ENCODE measurements at places on chromosomes 16 and 17.

- no peak for DNase-seq
Observed at GRCh38 chr17:59332749-59333377, 1.4 kb downstream of the YPEL2 start.

GRCh38 chr17:951325-952132 is 28.0 kb downstream of the NXN start:
- no peak for DNase-seq

- DNase-seq = no peak
Observed at GRCh38 chr17:81458628-81459027, 54.0 kb downstream of the ACTG1 start.

DNA sequence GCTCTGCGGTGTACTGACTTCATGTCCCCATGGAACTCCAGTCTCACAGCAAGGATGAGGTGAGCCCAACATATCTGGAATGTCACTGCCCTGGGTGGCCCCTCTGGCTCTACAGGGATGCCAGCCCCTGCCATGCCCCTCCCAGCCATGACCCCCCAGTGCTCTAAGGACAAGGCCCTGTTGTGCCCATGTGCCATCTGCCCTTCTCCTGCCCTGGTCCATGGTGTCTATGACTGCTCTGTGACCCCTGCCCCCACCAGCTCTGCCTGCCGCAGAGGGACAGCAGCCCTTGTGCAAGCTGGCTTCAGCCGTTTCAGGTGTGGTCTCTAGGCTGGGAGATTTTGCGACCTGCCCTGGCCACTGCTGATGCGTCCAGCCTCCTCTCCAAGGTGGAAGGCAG is 40.3 kb downstream of the TK2 start:
- DNase-seq = no peak

DNA sequence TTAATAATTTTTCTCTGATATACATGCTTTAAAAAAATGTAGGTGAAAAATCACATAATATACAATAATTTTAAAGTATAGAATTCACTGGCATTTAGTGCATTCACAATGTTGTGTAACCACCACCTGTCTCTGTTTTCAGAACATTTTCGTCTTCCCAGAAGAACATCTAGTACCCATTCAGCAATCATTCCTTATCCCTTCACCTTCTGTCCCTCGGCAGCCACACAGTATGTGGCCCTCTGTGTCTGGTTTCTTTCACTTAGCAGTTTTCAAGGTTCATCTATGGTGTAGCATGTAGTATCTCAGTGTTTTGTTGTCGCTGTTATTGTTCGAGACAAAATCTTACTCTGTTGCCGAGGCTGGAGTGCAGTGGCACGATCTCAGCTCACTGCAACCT is 33.6 kb downstream of the PRPSAP2 start:
- no peak for DNase-seq

- no peak for DNase-seq
Observed at GRCh38 chr17:65314212-65314611, 177.0 kb downstream of the RGS9 start.

- DNase-seq = no peak
Observed at GRCh38 chr17:27379888-27380533, 76.2 kb upstream of the KSR1 start.

- no peak for DNase-seq
Observed at GRCh38 chr17:77111934-77112296, 28.9 kb upstream of the SEC14L1 start.

- no peak for DNase-seq
Observed at GRCh38 chr17:7854851-7855659, at the start of gene TMEM88. TMEM88 (plus strand) TSS chr17:7855066; CDS start chr17:7855075, 9 bp downstream.

DNA sequence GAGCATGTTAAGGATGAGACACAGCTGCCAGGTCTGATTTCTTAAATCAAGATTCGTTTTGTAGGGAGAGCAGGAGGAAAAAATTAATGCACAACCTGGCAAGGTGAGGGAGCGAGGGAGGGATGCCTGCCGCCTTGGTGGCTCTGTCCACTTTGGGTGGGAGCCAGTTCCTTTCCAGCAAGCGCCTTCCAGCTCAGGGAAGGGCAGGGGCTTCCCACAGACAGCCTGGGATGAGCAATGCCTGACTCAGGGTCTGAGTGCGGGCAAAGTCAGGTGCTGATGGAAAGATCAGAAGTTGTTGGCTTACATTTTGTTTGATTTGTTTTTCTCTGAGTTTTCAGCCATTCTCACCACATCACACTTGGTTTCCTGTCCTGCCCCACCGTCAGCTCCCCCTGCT is 220.7 kb downstream of the ENGASE start:
- no peak for DNase-seq

DNA sequence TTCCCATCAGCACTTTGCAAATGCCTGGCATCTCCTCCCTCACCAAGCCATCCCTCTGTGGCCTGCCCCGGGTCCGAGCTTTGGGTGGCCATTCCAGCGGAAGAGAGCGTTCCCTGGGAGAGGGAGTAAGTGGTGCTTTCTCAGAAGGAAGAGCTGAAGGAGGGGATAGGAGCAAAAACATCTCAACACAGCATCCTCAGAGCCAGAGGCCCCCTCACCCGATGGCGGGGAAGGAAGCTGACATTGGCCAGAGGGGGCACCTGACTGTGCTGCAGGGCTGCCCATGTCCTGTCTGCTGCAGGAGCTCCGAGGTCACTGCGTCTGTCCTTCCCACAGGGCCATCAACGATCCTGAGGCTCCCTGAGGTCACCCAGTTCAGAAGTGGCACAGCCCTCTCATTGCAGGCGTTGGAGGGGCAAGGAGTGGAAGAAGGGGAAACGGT is 427 bp upstream of the TLCD3B start:
- DNase-seq = no peak

GRCh38 chr16:53827741-53828140 is 123.8 kb downstream of the FTO start:
- DNase-seq = no peak

DNA sequence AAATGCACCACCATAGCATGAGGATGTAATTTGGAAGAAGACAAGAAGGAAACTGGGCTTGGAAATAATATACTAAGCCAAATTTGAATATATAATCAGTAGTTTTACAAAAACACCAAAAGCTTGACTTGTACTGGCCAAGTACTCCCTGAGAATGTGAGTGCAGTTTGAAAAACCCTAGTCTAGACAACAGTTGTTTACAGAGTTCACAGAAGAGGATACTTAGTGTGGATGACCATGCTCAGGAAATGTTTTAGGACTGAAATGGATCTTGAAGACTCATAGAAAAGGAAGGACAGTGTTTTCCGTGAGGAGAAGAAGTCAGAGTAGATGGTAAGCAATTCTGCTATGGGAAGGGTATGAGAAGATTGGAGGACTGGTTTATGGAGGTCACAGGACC is 1.9 kb upstream of the CDYL2 start:
- DNase-seq = no peak
